ENCODE measurements at places on chromosomes 6 and 20.

- DNase-seq = no peak
These were observed 181.8 kb upstream of the RALGAPA2 start for GRCh38 chr20:20894280-20894679.

DNA sequence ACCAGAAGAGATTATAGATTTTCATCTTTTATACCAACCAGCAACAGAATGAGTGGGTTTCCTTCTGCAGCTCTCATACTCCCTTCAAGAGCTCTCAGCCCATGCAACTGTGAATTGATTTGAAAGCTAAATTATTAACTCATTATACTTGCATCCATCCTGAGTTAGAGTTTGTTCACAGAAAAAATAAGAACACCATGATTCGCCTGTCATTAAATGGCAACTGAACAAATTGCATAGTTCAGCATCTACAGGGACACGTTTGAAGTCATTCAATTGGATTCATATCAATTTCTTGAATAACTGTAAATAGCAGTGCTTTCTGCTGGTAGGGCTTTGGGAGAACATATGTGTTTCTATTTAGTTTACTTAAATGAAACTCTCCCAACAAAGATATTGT, 65.7 kb downstream of the NKAIN2 start:
- DNase-seq = no peak

- DNase-seq = no peak
These were observed 85.2 kb downstream of the SHLD1 start for GRCh38 chr20:5835321-5835821.

DNA sequence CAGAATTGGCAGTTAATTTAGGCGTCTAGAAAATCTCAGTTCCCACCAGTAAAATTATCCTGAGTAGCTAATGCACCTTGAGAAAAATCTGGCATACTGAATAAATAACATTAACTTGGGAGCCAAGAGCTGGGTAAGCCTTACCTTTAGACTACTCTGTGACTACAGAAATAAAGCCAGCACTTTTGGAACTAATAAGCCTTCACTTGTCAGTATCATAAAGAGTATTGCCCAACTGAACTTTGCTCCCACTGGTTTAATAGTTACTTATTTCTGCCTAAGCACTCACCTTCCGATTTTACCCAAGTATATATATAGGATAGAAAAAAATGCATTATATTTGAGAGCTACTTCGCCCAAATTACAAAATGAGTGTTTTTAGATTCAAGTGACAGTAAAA, 10.7 kb downstream of the FAM8A1 start:
- no peak for DNase-seq

- DNase-seq = no peak
These were observed 54.4 kb upstream of the RNF182 start for GRCh38 chr6:13870214-13870830.

DNA sequence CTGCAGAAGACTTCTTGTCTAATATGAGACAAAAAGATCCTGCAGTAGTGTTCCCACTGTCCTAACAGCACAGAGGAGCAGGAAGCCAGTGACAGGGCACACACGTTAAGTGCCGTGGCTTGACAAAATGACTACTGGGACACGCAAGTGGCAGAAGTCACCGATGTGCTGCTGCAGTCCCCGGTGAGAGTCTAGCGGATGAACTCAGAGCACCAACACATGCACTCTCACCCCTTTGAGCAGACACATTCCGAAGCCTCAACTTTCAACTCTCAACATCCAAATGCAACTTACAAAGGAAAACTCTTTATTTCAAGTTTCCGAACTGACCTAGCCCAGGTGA, 898 bp downstream of the LAMA4 start:
- no peak for DNase-seq

- no peak for DNase-seq
These were observed 272.8 kb downstream of the MAFB start for GRCh38 chr20:40416274-40416673.

GRCh38 chr20:25081065-25081729, 744 bp downstream of the VSX1 start:
- no peak for DNase-seq

DNA sequence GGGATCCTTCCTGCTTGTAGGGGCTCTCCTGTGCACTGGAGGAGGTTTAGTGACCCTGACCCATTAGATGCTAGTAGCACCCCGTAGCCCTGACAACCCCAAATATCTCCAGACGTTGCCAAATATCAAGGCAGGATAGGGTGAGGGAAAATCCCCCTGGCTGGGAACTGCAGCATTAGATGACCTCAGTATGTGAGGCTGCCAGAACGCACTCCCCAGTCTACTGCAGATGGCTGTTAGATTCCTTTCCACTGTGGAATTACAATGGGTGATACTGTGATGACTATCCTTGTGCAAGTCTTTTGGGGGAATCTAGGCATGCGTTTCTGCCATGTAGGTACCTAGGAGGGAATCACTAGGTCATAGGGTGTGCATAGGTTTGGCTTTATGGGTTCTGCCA, 226.3 kb upstream of the KCNG1 start:
- DNase-seq = no peak

- DNase-seq = no peak
These were observed 6.5 kb downstream of the BMP5 start for GRCh38 chr6:55868771-55869479.

DNA sequence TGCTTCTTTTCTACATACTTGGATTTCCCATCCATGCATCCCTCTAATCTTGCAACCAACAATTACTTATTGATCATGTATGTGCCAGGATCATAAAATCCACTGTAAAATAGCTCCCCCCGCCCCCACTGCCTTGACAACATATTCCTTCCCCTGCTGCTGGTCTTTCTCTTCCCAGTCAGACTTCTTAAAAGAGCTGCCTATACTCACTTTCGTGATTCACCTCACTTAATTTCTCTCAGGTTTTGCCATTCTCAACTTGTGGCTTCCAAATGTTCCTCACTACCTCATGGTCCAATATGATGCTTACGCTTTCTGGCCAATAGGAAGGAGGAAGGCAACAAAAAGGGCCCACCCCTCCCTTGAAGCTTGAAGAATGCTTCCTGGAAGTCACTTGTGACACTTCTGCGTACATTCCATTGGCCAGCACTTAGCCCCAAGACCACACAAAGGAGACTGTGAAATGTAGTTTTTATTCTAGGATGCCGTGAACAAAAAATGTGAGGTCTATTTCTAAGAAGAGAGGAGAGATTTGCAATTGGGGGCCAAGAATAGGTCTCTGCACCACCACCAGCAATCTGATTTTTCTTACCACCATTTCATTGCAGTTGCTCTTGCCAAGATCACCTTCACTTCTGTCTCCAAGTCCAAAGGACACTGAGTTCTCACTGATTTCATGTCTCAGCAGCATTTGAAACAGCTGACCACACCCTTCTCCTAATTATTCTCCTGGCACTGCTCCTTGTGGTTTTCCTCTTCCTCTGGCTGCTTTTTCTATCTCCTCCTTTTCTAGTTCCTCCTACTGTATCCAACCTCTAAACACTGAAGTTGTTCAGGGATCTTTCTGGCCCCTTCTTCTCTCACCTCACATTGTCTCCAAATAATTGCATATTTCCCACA, 30.8 kb downstream of the CD164 start:
- DNase-seq = no peak

- no peak for DNase-seq
These were observed 52.7 kb downstream of the LYRM4 start for GRCh38 chr6:5208057-5208456.

DNA sequence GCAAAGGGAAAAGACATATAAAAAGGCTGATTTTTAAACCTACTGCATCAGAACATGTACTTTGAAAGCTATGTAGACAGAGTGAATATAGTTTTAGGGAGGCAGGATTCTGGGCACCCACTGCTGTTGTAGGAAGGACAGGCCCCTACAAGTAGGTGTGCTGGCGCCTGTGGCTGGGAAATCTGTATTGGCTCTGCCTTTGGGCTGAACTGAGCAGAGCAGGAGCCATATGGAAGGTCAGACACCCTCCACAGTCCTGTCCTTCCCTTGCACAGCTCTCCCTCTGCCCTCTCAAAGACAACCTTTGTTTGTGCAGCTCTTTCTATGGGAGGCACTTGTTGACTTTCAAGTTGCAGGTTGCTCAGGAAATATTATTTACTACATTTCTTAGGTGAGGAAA, 18.4 kb upstream of the ULBP3 start:
- no peak for DNase-seq

- no peak for DNase-seq
These were observed 210.6 kb downstream of the DLL1 start for GRCh38 chr6:170080169-170080827.

GRCh38 chr20:30610751-30611150, 646.7 kb upstream of the DEFB115 start:
- no peak for DNase-seq

DNA sequence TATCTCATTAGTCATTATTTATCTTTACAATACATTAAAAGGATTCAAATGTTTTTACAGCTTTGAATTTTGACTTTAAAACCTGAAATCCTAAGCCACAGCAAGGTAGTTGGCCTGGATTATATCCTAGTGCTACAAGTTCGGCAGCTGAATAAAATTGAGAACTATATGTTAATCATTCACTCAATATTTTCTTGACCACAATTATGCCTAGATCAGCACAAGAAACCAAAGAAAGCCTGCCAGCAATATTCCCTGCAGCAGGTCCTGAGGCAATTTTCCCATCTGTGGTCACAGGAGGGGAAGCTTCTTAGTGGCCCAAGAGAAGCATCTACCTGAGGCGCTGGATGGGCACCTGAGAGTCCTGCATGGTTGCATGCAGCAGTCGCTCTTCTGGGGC, 183.5 kb downstream of the GMDS start:
- DNase-seq = no peak

- no peak for DNase-seq
These were observed 24.9 kb downstream of the GTPBP2 start for GRCh38 chr6:43604174-43604573.

DNA sequence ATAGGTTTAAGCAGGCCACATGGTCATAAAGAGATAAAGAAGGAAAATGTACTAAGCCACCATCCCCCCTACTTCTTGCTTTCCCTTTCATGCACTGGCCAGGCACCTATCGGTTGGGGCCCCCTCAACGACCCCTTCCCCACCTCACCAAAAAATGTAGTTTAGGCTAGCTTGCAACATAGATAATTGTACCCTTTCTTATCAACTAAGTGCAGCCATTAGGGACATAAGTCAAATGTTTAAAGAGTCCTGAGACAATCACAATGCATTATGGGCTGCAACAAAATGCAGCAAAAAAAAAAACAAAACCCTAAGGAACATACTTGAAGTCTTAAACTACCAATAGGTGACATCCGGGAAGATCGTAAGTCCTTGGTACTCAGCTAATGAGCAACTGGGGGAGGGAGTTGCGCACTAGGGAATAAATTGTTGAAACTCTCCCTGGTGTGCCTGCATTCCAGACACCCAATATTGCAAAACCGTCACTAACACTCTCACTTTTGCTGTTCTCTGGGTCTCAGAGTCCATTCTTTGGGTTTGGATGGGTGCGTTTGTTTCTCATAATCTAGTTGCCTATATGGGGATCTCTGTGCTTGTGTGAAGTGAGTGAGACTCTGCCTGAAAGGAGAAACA, 12.4 kb upstream of the HLA-G start:
- DNase-seq = no peak

GRCh38 chr20:31569163-31570020, 35.7 kb upstream of the ID1 start:
- peak; percentile 38 for DNase-seq

Measured in activated CD8-positive, alpha-beta memory T cell treated with anti-CD3 and anti-CD28 coated beads for 4 hours (primary cell).